ENCODE measurements at places on chromosomes 6 and 20. TPM values are rescaled to one million over a fixed set of nuclear protein-coding genes. Genes with fewer than 3 reads are reported as not detected.

DNA sequence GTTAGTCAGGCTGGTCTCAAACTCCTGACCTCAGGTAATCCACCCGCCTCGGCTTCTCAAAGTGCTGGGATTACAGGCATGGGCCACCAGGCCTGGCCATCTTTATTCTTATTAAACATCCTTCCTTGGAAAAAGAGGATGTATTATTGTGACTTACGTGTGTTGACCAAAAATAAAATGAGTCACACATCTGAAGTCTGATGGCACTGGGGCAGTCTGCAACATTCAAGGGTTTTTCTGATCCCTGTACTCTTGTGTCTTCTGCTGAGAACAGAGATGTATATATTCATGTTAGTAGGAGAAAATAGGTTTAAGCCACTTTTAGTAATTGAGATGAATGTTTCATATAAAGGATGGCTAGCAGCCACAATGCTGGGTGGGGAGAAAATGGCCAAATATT is 129.9 kb upstream of the RIPOR2 start:
- no peak for DNase-seq

DNA sequence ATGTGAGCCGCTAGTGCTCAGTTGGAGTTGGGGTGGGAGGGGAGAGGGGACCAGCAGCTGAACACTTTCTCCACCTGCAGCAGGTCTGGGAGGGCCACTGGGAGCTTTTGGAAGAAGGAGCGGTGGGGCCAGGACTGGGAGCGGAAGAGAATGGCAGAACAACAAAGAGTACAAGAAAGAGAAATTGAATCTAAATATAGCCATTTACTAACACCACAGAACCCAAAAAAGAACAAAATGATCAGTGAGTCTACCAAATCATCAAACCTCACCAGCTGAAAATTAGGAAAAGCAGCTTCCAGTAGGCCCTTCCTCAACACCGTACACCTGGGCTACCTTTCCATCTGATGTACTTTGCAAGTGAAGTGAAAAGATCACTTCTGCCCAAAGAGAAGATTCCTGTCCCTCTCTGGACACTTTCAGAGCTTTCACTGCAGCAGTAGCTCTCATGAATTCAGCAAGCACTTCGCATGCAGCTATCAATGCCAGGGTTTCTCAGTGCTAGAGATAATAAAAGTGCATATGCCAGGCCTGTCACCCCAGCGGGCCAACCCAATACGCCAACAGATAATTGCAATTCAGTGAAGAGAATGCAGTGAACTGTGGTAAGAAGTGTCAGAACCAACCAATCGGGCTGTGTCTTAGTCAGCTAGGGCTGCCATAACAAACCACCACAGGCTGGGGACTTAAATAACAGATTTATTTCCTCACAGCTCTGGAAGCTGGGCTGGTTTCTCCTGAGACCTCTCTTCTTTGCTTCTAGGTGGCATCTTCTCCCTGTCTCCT is 597 bp downstream of the LY86 start:
- no peak for DNase-seq

DNA sequence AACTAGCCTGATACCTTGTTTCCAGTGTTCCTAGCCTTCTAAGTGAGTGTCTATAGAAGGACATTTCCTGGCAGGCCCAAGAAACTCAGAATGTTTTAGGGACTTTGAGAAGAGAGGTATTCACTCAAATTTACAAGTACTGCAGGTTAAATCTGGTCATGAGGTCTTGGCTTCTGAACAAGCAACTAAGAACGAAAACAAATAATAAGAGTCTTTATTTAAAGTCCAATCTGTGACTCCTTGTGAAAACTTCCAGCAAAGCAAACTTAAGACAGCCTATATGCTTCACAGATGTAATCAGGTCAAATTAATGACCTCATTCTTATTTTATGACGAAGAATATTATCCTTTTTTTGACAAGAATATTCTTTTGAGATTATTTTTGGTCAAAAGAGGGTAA is 79.4 kb upstream of the PRSS16 start:
- DNase-seq = no peak

DNA sequence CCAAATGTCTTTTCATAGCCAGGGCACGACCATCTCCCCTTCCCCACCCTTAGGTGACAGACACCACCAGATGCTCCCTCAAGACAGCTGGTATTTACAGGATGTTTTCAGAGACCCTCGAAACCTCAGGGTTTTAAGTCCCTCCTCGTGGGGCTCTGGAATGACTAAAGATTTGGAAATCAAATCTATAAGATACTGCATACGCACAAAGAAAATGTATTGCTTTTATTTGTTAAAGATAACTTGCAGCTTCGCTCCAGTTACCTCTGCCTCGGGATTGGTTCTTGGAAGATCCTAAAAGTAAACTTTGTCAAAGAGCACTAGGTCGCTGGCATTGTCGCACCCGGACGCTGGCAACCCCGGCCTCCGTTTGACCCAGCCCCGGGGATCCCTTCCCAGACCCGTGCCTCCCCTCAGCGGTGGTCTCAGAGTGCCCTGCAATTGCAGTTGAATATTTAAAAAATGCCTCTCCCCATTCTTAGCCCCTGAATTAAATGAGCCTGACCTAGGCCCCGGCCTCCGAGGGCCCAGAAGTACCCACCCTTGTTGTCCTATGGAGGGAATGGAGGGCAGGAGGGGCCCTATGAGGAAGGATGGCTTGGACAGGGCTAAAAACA is 7.1 kb downstream of the PAX1 start:
- DNase-seq = no peak

DNA sequence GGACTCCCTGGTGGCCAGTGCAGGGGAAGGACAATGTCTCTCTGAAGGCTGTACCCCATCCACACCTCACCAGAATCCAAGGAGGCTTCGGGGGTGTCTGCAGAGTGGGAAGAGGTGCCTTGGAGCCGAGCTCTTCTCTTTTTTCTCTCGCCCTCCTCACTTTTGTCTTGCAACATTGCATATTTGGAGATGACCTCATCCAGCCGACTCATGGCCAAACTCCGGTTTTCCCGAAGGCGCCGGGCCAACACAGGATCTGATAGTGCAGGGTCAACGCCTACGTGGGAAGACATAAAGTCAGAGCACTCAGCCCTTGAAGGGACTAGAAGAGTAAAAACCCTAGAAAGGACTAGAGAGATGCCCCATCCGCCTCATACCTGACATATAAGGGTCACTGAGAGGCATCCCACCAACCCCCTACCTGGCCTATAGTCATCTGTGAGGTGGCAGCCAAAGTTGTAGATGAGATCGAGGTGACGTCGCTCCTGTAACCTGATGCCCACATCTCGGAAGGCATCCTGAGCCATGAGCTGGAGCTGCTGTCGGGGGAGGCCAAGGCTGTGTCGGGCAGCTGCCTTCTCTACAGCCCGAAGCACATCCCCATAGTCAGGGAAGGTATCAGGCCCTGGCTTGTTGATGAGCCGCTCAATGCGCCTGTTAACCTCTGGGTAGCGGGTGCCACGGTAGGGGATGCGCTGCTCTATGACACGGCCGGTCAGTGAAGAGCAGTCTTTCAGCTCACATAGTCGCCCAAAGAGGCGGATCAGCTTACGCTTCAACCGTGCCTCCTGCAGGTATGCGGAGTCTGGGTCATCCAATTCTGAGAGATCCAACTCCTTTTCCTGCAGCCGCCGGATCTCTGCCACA is 3.0 kb upstream of the ZBTB22 start:
- peak; percentile 60 for DNase-seq

SKIC2 gene
- 86.0 TPM for total RNA-seq

DUSP15 gene
- not detected for total RNA-seq

DNA sequence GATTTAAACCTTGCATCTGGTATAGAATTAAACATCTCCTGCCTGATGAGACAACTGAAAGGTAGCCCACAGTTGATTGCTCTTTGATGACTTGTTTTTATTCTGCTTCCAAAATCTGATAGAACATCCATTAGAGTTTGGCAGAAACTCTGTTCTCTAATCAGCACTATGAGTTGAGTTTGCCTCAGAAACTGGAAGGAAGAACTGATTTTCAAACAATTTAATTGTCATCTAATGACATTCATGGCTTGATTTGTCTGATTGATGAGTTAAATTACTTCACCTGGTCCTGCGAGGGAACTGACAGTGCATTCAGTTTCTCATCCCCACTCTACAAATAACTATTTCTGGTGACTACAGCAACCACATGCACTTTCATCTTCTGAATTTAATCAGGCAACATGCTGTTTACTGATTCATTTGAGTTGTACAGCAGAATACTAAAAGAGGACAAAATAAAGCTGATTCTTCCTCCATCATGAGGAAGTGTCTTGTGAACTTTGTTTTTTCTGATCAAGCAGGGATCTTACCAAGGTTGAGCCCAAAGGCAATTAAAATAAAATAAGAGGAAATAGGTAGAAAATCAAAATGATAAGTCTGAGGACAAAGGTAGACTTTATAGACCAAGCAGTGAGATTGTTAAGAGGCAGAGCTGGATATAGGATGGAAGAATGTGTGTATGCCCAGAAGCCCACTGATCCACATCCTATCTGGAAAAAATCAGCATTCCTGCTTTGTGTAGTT is 15.7 kb upstream of the MRAP2 start:
- no peak for DNase-seq

- DNase-seq = no peak
Measured at GRCh38 chr6:4908062-4908461, 95.8 kb downstream of the RPP40 start.

GRCh38 chr20:32056708-32057483 is 4.9 kb downstream of the HCK start:
- DNase-seq = no peak

NHLRC1 gene
- total RNA-seq = 0.90 TPM

All from PC-9 (cell line).